Upper lobe of right lung (tissue), 1 donor: ENCODE measurements at places on chromosomes 7 and 10. TPM values are rescaled to one million over a fixed set of nuclear protein-coding genes. Genes with fewer than 3 reads are reported as not detected.

GRCh38 chr10:58778966-58779365, 266.3 kb downstream of the BICC1 start:
- no peak overlapping the region for H3K4me3 ChIP-seq
- DNase-seq: no peak
- no peak overlapping the region for H3K27ac ChIP-seq
- H3K36me3 ChIP-seq: no peaks in the 10 kb centered on the region
- H3K4me1 ChIP-seq: peaks cover 13% of the 10 kb centered on the region
- no peaks in the 10 kb centered on the region for H3K27me3 ChIP-seq

GRCh38 chr10:11022213-11022612, 4.5 kb downstream of the CELF2 start:
- peaks cover 7% of the 10 kb centered on the region for H3K27me3 ChIP-seq
- no peak overlapping the region for H3K4me3 ChIP-seq
- H3K27ac ChIP-seq: no peak overlapping the region
- DNase-seq: no peak
- no peaks in the 10 kb centered on the region for H3K36me3 ChIP-seq

DNA sequence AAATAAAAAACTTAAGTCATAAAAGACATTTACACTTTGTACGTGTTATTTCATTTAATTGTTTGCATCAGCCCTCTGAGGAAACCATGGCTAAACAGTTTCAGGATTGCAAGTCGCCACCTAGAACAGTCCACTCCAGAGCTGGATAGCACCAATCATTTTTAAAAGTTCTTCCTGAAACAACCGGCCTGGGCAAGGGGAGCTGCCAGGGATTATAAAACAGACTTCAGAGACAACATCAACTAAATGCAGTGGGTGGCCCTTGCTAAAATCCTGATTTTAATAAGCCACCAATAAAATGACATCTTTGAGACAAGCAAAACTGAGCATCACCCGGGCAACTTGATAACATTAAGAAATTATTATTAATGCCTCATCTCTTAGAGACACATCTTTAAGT, 13.5 kb downstream of the DLG5 start:
- no peaks in the 10 kb centered on the region for H3K27me3 ChIP-seq
- no peaks in the 10 kb centered on the region for H3K36me3 ChIP-seq
- no peak overlapping the region for H3K27ac ChIP-seq
- no peak overlapping the region for H3K4me3 ChIP-seq

- no peak for DNase-seq
- no peaks in the 10 kb centered on the region for H3K27me3 ChIP-seq
- no peaks in the 10 kb centered on the region for H3K4me1 ChIP-seq
- H3K27ac ChIP-seq: no peak overlapping the region
- no peaks in the 10 kb centered on the region for H3K36me3 ChIP-seq
These were observed 165.2 kb downstream of the PTEN start for GRCh38 chr10:88028654-88029053.

GRCh38 chr7:17907014-17907413, 33.3 kb downstream of the SNX13 start:
- no peaks in the 10 kb centered on the region for H3K4me1 ChIP-seq
- H3K27ac ChIP-seq: no peak overlapping the region
- H3K36me3 ChIP-seq: no peaks in the 10 kb centered on the region
- DNase-seq: no peak
- H3K27me3 ChIP-seq: no peaks in the 10 kb centered on the region
- no peak overlapping the region for H3K4me3 ChIP-seq

Gene SLC18A3
- not detected for total RNA-seq
